ENCODE measurements at places on chromosomes 7 and 10. TPM values are rescaled to one million over a fixed set of nuclear protein-coding genes. Genes with fewer than 3 reads are reported as not detected.

DNA sequence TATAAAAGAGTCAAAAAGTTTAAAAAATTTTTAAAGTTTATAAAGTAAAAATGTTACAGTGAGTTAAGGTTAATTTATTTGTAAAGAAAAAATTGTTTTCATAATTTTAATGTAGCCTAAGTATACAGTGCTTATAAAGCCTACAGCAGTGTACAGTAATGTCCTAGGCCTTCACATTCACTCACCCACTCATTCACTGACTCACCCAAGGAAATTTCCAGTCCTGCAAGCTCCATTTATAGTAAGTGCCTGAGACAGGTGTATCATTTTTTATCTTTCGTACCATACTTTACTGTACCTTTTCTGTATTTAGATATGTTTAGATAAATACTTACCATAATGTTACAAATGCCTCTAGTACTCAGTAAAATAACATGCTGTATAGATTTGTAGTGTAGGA lies 269.7 kb upstream of the PHF14 start:
- DNase-seq: no peak

GRCh38 chr7:154863766-154864522 lies 139.0 kb downstream of the PAXIP1 start:
- no peak for DNase-seq

DNA sequence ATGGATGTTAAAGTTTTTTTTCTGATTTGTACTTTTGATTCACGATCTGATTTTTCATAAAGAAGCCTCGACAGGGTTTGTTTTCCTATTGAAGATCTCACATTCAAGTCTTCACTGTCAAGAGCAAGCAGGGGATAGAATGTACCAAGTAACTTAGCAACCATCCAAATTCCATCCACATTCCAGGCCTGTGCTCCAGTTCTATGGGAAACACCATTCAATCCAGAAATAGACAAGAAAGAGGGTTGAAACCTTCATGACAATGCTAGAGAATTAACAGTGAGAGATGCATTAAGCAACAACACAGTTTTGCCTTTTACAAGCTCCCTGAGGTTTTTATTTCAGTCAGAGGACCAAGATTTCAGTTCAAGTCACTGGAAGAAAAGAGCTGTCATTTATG lies 300.2 kb downstream of the NEBL start:
- no peak for DNase-seq

DNA sequence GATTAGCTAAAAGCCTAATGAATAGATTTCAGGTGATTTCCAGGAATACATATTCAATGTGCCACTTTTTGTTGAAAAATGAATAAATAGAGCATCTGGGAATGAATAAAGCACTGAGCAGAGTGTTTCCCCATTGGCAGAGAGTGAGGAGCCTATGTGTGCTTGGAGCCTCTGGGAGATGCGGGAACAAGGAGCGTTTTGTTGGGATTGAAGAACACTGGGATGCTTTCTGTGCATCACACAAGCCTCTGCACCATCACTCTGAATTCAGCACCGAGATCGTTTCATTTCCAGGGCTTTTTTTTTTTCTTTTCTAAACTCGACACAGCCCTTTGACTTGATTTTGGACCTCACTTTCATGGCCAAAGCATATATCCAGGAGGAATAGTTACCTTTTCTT lies 111.4 kb downstream of the BAMBI start:
- no peak for DNase-seq

DNA sequence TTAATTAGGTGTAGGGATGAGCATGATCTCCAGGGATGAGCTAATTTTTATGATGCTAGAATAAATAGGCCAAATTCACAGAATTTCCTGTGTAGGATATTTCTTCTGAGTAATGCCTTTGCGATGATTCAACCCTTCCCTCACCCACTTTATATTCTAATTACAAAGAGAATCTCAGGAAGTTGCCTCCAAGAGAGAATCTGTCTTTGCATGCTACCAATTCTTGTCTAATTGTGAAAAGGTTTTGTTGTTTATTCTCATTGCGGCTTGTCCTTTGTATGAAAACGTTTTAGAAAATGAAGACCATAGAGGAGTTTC lies 6.3 kb downstream of the C7orf57 start:
- no peak for DNase-seq

GRCh38 chr7:19139706-19140327 lies 5.4 kb downstream of the FERD3L start:
- no peak for DNase-seq

Gene CRHR2
- not detected for total RNA-seq

Gene MYL7
- total RNA-seq: not detected

Gene TWIST1
- total RNA-seq: not detected

Gene CCSER2
- total RNA-seq: 33.3 TPM

Gene ANXA11
- 199 TPM for total RNA-seq

Gene CDK5
- 23.7 TPM for total RNA-seq
